ENCODE measurements at places on chromosomes 3 and 15. TPM values are rescaled to one million over a fixed set of nuclear protein-coding genes. Genes with fewer than 3 reads are reported as not detected.

- no peaks in the 10 kb centered on the region for H3K36me3 ChIP-seq
- no peak overlapping the region for H3K27ac ChIP-seq
- H3K27me3 ChIP-seq, result no peaks in the 10 kb centered on the region
- no peak for DNase-seq
- no peaks in the 10 kb centered on the region for H3K4me1 ChIP-seq
These were observed 1064.6 kb upstream of the CADM2 start for GRCh38 chr3:83894223-83894622.

- no peaks in the 10 kb centered on the region for H3K27me3 ChIP-seq
- DNase-seq, result no peak
- no peaks in the 10 kb centered on the region for H3K4me1 ChIP-seq
- H3K27ac ChIP-seq, result no peak overlapping the region
- no peak overlapping the region for H3K4me3 ChIP-seq
- H3K36me3 ChIP-seq, result no peaks in the 10 kb centered on the region
These were observed 12.6 kb downstream of the SCN5A start for GRCh38 chr3:38636881-38637280.

DNA sequence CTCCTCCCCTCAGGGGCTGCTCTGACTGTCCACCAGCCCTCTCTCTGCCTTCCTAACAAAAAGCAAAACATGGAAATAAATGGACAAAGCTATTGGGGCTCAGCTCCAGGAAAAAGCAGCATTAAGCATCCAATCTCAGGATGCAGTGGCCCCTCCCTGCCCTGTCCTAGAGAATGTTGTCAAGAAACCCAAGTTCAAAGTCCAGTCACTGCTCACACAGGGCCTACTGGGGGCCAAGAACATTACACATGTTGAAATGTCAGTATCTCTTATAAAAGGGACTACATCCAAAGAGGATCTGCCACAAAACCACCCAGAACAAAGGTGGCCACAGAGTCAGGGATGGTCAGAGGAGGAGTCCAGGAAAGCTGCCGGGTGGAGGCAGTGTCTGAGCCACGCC is 7.6 kb upstream of the GRIP2 start:
- H3K27me3 ChIP-seq, result no peaks in the 10 kb centered on the region
- no peaks in the 10 kb centered on the region for H3K4me1 ChIP-seq
- no peak overlapping the region for H3K27ac ChIP-seq
- H3K36me3 ChIP-seq, result no peaks in the 10 kb centered on the region
- DNase-seq, result no peak

DNA sequence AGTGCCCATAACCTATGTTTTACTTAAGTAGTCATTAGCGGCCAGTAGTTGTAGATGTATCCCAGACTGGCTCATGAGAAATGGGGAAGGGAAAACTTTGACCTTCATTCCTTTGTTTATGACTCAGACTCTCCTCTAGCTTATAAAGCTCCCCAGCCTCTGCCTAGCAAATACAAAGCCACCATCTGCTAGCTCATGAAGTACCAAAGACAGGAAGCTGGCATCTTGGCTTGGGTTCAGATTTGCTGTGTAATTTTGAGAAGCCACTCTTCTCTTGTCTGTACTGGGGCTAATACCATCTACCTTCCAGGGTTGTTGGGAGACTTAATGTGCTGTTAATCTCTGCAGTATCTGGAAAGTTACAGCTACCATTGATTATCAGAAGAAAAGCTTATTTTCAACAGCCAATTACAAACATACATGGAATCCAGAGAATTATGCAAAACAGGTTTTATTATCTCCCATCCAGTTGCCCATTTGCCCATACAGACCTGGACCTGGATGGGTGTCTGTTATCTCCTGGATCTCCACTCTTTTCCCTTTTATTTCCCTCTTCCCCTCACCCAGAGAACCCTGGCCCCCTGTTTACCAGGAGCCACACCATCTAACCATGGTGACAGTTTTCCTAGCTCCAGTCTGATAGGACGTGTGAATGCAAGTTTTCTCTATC is 153.8 kb downstream of the SEMA6D start:
- no peaks in the 10 kb centered on the region for H3K4me1 ChIP-seq
- H3K4me3 ChIP-seq, result no peak overlapping the region
- no peak overlapping the region for H3K27ac ChIP-seq
- H3K36me3 ChIP-seq, result no peaks in the 10 kb centered on the region
- no peaks in the 10 kb centered on the region for H3K27me3 ChIP-seq

DNA sequence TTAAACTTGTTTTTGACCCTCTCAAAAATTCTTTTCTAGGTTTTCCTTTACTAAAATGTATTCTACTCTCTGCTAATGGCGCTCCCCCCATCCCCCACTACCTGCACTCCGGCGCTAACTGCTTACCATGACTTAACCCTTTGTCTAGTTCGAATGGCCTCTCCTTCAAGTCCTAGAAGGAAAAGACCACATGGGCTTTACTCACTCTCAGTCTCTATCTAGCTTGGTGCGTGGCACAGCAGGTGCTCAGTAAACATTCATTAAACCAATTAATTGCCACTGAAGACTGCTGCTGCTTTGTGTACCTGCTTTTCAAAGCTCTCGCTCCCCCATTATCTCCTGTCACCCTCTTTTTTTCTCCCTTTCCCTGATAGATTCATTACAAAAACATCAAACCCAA is 457.7 kb upstream of the THRB start:
- no peak overlapping the region for H3K27ac ChIP-seq
- no peak for DNase-seq
- H3K27me3 ChIP-seq, result no peaks in the 10 kb centered on the region

DNA sequence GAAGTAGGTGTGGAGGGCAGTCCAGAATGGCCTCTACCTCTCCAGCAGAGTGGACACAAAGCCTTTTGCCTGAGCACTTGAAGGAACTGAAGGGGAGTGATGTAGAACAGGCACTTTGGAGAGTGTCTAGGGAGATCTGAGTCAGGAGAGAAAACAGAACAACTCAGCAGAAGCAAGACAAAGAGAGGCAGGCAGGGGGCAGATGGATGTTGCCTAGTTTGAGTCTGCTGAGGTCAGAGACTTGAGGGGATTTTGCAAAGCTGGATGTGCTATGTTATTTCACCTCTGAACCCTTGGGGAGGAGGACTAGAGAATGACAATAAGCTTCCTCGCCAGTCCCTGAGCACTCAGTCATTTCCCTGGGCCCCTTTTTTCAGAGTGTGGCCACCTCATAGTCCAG is 366.4 kb downstream of the EPHB1 start:
- H3K27me3 ChIP-seq, result no peaks in the 10 kb centered on the region
- no peak overlapping the region for H3K4me3 ChIP-seq
- no peak overlapping the region for H3K27ac ChIP-seq
- no peaks in the 10 kb centered on the region for H3K4me1 ChIP-seq
- no peaks in the 10 kb centered on the region for H3K36me3 ChIP-seq

- H3K36me3 ChIP-seq, result no peaks in the 10 kb centered on the region
- H3K4me1 ChIP-seq, result no peaks in the 10 kb centered on the region
- no peak for DNase-seq
- no peak overlapping the region for H3K27ac ChIP-seq
- H3K4me3 ChIP-seq, result no peak overlapping the region
These were observed 37.7 kb downstream of the FAM174B start for GRCh38 chr15:92617549-92618520.

GRCh38 chr15:63251701-63252100 is 25.7 kb upstream of the APH1B start:
- DNase-seq, result no peak
- no peaks in the 10 kb centered on the region for H3K27me3 ChIP-seq
- H3K36me3 ChIP-seq, result peaks cover 61% of the 10 kb centered on the region
- no peak overlapping the region for H3K4me3 ChIP-seq

- H3K36me3 ChIP-seq, result no peaks in the 10 kb centered on the region
- no peaks in the 10 kb centered on the region for H3K27me3 ChIP-seq
- no peak overlapping the region for H3K4me3 ChIP-seq
- H3K4me1 ChIP-seq, result peaks cover 9% of the 10 kb centered on the region
- DNase-seq, result no peak
- no peak overlapping the region for H3K27ac ChIP-seq
These were observed 41.4 kb downstream of the OSTN start for GRCh38 chr3:191240486-191240885.

- H3K27me3 ChIP-seq, result no peaks in the 10 kb centered on the region
- no peaks in the 10 kb centered on the region for H3K4me1 ChIP-seq
- H3K36me3 ChIP-seq, result no peaks in the 10 kb centered on the region
These were observed 552.4 kb upstream of the CCDC54 start for GRCh38 chr3:106824856-106825255.

- H3K27me3 ChIP-seq, result no peaks in the 10 kb centered on the region
- H3K27ac ChIP-seq, result no peak overlapping the region
- H3K36me3 ChIP-seq, result no peaks in the 10 kb centered on the region
- no peak overlapping the region for H3K4me3 ChIP-seq
- DNase-seq, result no peak
These were observed 16.8 kb downstream of the MYO5C start for GRCh38 chr15:52278636-52279367.

GRCh38 chr3:52779837-52780585 is 2.6 kb downstream of the ITIH1 start:
- H3K4me3 ChIP-seq, result no peak overlapping the region
- H3K27ac ChIP-seq, result peak overlapping the region; percentile 90
- no peaks in the 10 kb centered on the region for H3K27me3 ChIP-seq
- H3K4me1 ChIP-seq, result peaks cover 19% of the 10 kb centered on the region

- no peak overlapping the region for H3K27ac ChIP-seq
- H3K27me3 ChIP-seq, result no peaks in the 10 kb centered on the region
- H3K36me3 ChIP-seq, result peaks cover 24% of the 10 kb centered on the region
These were observed 12.7 kb downstream of the CPOX start for GRCh38 chr3:98580401-98581386.

DNA sequence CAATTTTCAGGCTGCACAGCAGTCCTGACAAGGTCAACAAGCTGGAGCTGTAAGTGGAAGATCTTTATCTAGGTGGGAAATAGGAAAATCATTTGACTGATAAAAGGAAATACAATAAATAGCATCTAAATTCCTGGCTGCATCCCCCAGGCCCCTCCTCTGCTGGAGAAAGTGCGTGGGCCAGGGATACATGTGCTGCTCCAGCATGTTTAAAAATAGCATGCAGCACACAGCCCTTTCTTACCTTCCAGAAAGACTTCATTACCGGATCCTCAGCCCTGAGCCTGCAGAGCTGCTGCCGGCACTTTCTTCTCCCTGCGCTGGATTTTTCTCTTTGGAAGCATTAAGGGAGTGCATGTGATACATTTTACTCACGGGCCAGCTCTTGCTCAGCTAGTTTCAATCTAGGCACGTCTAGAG is 77.3 kb downstream of the HMG20A start:
- no peaks in the 10 kb centered on the region for H3K27me3 ChIP-seq
- DNase-seq, result no peak
- H3K27ac ChIP-seq, result no peak overlapping the region
- no peak overlapping the region for H3K4me3 ChIP-seq

DNA sequence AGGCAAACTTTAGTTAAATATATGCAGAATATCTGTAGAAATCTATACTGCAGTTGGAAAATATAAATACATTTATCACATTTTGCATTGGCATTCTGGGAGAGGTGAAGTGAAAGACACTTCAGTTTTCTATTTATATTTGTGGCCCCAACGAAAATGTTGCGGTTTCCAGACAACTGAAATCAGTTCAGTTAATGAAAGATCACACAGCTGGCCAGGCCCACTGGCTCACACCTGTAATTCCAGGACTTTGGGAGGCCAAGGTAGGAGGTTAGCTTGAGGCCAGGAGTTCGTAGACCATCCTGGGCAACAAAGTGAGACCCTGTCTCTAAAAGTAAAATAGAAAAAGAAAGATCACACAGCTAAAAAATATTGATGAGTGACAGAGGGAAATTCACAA is 11.9 kb upstream of the CLASP2 start:
- no peaks in the 10 kb centered on the region for H3K36me3 ChIP-seq
- no peak overlapping the region for H3K4me3 ChIP-seq
- H3K4me1 ChIP-seq, result no peaks in the 10 kb centered on the region
- H3K27ac ChIP-seq, result no peak overlapping the region

- no peak overlapping the region for H3K27ac ChIP-seq
- H3K27me3 ChIP-seq, result no peaks in the 10 kb centered on the region
- no peak for DNase-seq
- no peaks in the 10 kb centered on the region for H3K4me1 ChIP-seq
- H3K4me3 ChIP-seq, result no peak overlapping the region
These were observed 27.9 kb downstream of the CFAP100 start for GRCh38 chr3:126422571-126423091.

DNA sequence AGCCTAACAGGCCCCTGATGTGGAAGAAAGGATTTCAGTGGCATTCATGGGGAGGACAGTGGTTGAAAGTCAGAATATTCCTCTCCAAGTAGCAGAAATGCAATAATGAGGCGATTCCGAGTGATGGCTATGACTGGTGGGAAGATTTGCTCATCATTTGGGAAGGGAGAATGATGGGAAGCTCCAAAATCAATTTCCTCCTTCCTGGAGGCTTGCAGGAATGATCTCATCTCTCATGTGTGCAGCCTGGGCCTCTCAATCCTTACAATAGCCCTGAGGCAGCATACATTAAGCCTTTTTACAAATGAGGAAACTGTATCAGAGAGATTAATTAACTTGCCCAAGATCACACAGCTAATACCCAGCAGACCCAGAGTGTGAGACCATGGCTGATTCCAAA is 58.7 kb downstream of the BOC start:
- no peak overlapping the region for H3K4me3 ChIP-seq
- no peaks in the 10 kb centered on the region for H3K27me3 ChIP-seq
- DNase-seq, result no peak
- no peaks in the 10 kb centered on the region for H3K4me1 ChIP-seq
- H3K36me3 ChIP-seq, result no peaks in the 10 kb centered on the region
- H3K27ac ChIP-seq, result no peak overlapping the region

- H3K4me3 ChIP-seq, result no peak overlapping the region
- peak; percentile 46 for DNase-seq
- no peaks in the 10 kb centered on the region for H3K27me3 ChIP-seq
- H3K4me1 ChIP-seq, result no peaks in the 10 kb centered on the region
- no peak overlapping the region for H3K27ac ChIP-seq
These were observed 28.7 kb upstream of the PLOD2 start for GRCh38 chr3:146189519-146190173.

- H3K27ac ChIP-seq, result no peak overlapping the region
- H3K4me3 ChIP-seq, result no peak overlapping the region
- no peaks in the 10 kb centered on the region for H3K36me3 ChIP-seq
- H3K4me1 ChIP-seq, result no peaks in the 10 kb centered on the region
- H3K27me3 ChIP-seq, result no peaks in the 10 kb centered on the region
These were observed 357.0 kb upstream of the SEMA6D start for GRCh38 chr15:47360305-47360704.

- H3K27me3 ChIP-seq, result no peaks in the 10 kb centered on the region
- no peak overlapping the region for H3K4me3 ChIP-seq
- H3K4me1 ChIP-seq, result no peaks in the 10 kb centered on the region
- no peak for DNase-seq
- H3K36me3 ChIP-seq, result no peaks in the 10 kb centered on the region
- no peak overlapping the region for H3K27ac ChIP-seq
These were observed 89.8 kb upstream of the SLC2A2 start for GRCh38 chr3:171116365-171116764.

GRCh38 chr3:127107002-127107401 is 85.9 kb upstream of the PRR23E start:
- H3K36me3 ChIP-seq, result no peaks in the 10 kb centered on the region
- H3K4me3 ChIP-seq, result no peak overlapping the region
- no peaks in the 10 kb centered on the region for H3K27me3 ChIP-seq
- H3K4me1 ChIP-seq, result no peaks in the 10 kb centered on the region
- H3K27ac ChIP-seq, result no peak overlapping the region

FOXL2NB gene
- total RNA-seq, result not detected

PLSCR5 gene
- not detected for total RNA-seq

Measured in B cell (primary cell).